ENCODE measurements at places on chromosomes 4 and X.

- no peak for DNase-seq
These were observed 61.8 kb downstream of the ATXN3L start for GRCh38 chrX:13258052-13258444.

DNA sequence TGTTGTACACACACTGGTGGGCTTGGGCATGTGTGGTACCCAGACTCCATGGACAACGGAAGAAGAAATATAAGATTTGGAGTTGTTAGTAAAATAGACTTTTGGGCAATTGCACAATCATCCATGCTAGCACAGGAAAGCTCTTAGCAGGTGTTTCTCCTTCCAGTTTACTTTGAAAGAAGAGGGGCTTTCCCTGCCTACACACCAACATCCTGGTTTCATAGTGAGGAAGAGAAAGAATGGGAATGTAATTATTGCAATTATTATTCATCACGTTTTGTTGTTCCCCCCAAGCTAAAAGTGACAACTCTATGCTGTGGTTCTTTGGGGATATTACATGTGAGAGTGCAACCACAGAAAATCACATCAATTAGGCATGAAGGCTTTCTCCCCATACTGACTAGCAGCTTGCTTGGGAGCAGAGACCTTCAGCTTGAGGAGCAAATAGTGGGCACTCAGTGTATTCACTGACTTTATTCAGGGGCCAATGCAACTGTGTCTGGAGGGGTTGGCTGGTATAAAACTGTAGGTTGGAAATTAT is 57.2 kb upstream of the PUDP start:
- no peak for DNase-seq

- DNase-seq, result no peak
These were observed 48.6 kb downstream of the PDGFRA start for GRCh38 chr4:54277691-54278090.

DNA sequence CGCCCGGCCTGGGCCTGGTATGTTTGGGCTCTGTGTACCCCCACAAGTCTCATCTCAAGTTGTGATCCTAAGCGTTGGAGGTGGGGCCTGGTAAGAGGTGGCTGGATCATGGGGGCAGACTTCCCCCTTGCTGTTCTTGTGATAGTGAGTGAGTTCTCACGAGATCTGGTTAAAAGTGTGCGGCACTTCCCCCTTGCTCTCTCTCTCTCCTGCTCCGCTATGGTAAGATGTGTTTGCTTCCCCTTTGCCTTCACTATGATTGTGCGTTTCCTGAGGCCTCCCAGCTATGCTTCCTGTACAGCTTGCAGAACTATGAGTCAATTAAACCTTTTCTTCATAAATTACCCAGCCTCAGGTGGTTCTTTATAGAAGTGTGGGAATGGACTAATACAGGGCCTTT is 53.0 kb downstream of the CHST7 start:
- DNase-seq, result no peak

- DNase-seq, result no peak
These were observed 863.8 kb upstream of the PABPC4L start for GRCh38 chr4:135065366-135065765.

DNA sequence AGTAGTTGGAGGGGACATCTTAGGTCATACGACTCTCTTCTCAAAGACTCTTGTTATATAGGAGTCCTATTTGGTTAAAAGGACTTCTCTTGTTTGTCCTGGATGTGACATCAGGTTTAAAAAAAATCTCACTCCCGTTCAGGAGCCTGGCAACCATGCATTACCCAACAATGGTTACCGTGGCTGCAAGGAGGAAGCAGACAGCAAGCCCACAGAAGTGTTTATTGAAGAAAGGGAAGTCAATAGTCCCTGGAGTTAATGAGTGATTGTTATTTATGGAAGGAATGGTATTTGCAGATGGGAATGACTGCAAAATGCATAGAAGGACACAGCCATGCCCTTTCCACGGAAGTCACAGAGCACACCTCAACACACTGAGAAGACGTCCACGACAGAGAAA is 75.9 kb upstream of the ENPP6 start:
- DNase-seq, result no peak

DNA sequence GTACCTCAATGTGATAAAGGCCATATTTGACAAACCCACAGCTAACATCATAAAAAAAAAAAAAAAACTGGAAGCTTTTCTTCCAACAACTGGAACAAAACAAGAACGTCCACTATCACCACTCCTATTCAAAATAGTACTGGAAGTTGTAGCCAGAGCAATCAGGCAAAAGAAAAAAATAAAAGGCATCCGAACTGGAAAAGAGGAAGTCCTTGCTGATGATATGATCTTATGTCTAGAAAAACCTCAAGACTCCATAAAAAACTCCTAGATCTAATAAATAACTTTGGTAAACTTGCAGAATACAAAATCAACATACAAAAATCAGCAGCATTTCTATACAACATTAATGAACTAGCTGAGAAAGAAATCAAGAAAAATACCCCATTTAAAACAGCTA is 134.3 kb downstream of the TEX11 start:
- DNase-seq, result no peak

GRCh38 chrX:98646351-98646750 is 1762.6 kb downstream of the RPA4 start:
- DNase-seq, result no peak

GRCh38 chr4:110106931-110107296 is 91.5 kb downstream of the ELOVL6 start:
- no peak for DNase-seq

DNA sequence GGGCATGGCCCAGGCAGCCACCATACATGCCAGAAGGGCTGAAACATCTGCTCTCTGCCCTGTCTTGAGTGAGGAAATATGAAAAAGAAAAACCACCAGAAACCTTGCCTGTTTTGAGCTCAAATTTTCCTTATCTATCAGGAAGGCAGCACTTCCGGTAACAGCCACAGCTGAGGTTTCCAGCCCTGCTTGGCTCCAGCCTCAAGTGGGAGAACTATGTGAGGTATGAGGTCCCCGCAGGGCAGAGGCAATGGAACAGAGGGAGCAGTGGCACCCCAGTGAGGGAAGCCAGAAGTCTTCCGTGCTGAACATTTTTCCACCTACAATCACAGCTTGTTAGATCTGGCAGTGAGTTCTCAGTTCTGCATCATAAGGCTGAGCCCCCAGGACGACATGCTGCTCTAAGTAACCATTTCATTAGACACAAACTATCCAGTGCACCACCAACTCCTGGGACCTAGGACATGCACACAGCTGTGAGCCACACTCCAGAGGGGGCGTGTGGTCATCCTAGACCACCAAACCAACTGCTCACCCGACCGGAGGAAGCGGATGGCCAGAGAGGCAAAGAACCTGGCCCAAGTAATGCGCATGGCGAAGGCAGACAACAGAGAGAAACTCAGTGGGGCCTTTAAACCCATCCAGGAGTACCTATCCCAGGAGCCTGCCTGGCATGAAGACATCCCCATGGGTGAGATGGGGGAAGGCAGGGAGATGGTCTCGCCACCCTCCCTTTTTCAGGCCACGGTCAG is 22.6 kb downstream of the WDR1 start:
- DNase-seq, result no peak

GRCh38 chr4:78056265-78057129 is 626 bp upstream of the FRAS1 start:
- DNase-seq, result no peak

GRCh38 chrX:47384502-47384901 is 14.1 kb downstream of the ZNF157 start:
- DNase-seq, result peak; percentile 79

- no peak for DNase-seq
These were observed 12.9 kb downstream of the CHRNA9 start for GRCh38 chr4:40348000-40348399.

GRCh38 chr4:93066749-93067148 is 761.8 kb upstream of the ATOH1 start:
- DNase-seq, result no peak

- DNase-seq, result no peak
These were observed 274.4 kb downstream of the IDS start for GRCh38 chrX:149230689-149231088.

DNA sequence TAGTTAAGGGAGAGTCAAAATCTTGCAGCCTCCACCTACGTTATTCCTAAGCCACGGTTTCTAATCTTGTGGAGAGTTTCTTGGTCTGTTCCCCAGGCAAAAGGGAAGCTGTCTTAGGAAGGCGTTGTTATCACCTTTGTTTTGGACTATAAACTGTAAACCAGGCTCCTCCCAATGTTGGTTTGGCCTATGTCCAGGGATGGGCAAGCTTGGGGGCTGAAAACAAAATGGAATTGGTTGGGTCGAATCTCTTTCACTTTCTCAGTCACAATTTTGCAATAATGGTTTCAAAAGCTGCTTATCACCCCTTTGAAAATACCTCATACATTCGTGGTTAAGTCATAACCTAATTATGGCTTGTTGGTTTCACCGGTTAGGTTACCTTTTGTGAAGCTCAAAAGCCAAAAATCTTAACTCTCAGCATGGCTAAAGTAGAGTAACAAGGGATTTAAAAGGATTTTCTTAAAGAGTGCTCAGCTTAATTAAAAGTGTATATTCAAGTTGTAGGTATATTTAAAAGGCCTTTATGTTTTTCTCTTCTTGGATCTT is 232.1 kb downstream of the CHM start:
- no peak for DNase-seq

DNA sequence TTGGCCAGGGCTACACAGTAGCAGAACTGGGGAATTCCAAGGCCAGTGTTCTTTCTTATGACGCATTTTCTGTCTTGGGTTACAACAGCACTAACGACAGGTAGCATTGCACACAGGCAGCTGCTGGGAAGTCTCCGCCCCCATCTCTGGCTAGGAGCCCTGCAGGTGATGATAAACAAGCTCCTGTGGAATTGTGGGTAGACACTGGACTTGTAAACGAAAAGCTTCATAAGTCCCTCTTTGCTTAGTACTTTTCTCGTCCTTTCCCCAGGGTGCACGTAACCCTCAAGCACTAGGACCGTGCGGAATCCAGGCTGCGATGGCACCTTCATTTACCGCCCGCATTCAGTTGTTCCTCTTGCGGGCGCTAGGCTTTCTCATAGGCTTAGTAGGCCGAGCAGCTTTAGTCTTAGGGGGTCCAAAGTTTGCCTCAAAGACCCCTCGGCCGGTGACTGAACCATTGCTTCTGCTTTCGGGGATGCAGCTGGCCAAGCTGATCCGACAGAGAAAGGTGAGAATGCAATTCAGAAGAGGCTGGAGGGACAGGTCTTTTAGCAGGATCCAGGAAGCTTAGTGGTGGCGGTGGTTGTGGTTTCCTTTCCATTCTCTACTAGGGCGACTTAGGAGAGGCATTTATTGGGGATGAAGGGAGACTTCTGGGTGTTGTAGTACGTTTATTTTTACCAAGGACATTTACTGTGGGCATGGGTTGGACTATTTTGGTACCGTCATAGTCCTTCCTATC is at the start of gene FAAH2:
TSS of gene FAAH2 (plus strand) at position 200 of the 745 bp plus-strand sequence. CDS start at position 320, 120 bp downstream.
- peak; percentile 43 for DNase-seq

GRCh38 chr4:54561940-54562339 is 95.8 kb upstream of the KIT start:
- DNase-seq, result no peak

DNA sequence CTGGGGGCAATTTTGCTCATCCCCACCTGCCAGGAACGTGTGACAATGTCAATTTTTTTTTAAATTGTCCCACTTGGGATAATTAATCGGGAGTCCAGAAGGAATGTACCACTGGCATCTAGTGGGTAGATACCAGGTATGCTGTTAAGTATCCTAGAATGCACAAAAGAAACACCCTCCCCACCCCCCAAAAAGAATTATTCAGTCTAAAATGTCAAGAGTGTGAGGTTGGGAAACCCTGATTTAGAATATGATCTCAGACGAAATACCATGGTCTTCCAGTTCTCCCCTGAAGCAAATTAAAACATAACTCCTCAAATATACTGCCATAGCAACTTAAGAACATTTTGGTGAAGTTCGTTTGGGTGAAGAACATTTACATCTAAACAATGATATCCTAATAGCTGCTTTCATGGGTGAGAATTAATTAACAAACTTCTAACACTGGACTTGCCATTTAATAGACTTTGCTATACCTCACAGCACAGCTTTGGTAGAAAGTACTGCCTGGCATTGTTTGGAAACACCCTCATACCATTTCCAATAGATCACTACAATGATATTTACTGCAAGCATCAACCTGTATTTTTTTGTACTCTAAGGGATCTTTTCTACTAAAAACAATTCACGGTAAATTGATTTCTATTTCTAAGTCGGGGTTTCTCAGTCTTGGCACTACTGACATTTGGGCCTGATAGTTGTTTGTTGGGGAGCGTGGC is 36.5 kb downstream of the SH3RF1 start:
- no peak for DNase-seq

Data from CD8-positive, alpha-beta memory T cell (primary cell).